H1 (cell line): ENCODE measurements at places on chromosomes 6 and 20. TPM values are rescaled to one million over a fixed set of nuclear protein-coding genes. Genes with fewer than 3 reads are reported as not detected.

DNA sequence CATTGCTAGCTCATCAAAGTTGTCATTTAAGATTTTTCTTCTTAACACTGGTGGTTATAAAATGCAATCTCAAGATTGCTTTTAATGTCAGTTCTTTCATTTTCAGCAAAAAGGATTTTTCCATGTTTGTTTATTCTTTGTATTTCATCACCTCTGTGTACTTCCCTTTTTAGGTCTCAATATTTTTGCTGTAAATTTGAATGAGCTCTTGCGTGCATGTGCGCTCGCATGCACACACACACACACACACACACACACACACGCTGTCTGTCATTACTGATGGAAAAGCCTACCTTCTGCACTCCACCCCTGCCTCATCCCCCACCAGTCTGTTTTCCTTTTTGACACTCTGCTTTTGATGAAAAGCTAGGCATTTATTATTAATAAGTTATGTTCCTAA lies 85.3 kb upstream of the FYN start:
- no peak overlapping the region for H3K27ac ChIP-seq
- no peak overlapping the region for H3K4me3 ChIP-seq
- peaks cover 3% of the 10 kb centered on the region for H3K4me1 ChIP-seq
- no peaks in the 10 kb centered on the region; the same call in 1 of the 2 replicates for H3K27me3 ChIP-seq

- no peaks in the 10 kb centered on the region for H3K4me1 ChIP-seq
- H3K27ac ChIP-seq, result no peak overlapping the region
- H3K27me3 ChIP-seq, result no peaks in the 10 kb centered on the region
- no peak overlapping the region for H3K4me3 ChIP-seq
These were observed 66.3 kb downstream of the TIAM2 start for GRCh38 chr6:155061381-155061780.

GRCh38 chr20:49631856-49632418 lies 64.0 kb upstream of the PTGIS start:
- no peak overlapping the region for H3K4me3 ChIP-seq
- 0 out of 2 replicates have a peak overlapping the region, but pooled peaks have one; percentile 24 for H3K27ac ChIP-seq
- H3K4me1 ChIP-seq, result peaks cover 7% of the 10 kb centered on the region
- H3K27me3 ChIP-seq, result no peaks in the 10 kb centered on the region
- DNase-seq, result no peak

CGA gene
- total RNA-seq, result not detected in 2 replicates

HSPA12B gene
- 4.3 and 4.9 TPM in 2 replicates for total RNA-seq

GRCh38 chr20:32727683-32728082 lies 15.6 kb downstream of the COMMD7 start:
- no peak overlapping the region for H3K4me3 ChIP-seq
- H3K4me1 ChIP-seq, result no peaks in the 10 kb centered on the region; the same call in 1 of the 2 replicates
- H3K27ac ChIP-seq, result no peak overlapping the region; the same call in 1 of the 2 replicates
- no peaks in the 10 kb centered on the region for H3K27me3 ChIP-seq

SCUBE3 gene
- total RNA-seq, result 1.0 TPM in 2 replicates

GRCh38 chr20:23341073-23341472 lies 9.5 kb upstream of the NXT1 start:
- H3K27ac ChIP-seq, result no peak overlapping the region
- H3K4me1 ChIP-seq, result no peaks in the 10 kb centered on the region; the same call in 1 of the 2 replicates
- no peak overlapping the region for H3K4me3 ChIP-seq
- DNase-seq, result no peak

DNA sequence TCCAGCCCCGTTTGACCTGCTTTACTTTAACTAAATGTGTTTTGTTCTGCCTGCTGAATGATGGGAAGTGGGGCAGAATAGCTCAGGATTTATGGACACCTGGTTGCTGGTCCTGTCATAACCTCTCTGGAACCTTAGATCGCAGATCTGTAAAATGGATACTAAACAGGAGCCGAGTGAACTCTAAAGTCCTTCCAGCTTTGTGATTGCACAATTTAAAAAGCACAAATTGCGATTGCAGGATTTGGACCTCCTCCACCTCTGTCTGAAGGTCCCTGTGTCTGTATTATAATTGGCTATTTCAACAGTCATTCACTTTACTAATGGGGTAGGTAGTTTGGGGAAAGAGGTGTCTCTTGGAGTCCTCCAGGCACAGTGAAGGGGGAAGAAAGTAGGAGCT lies 220.4 kb downstream of the LY86 start:
- H3K36me3 ChIP-seq, result no peaks in the 10 kb centered on the region
- H3K4me3 ChIP-seq, result no peak overlapping the region
- H3K27me3 ChIP-seq, result no peaks in the 10 kb centered on the region
- no peak for DNase-seq
- peaks cover 3% of the 10 kb centered on the region for H3K4me1 ChIP-seq

BPIFB1 gene
- not detected in 2 replicates for total RNA-seq

DNA sequence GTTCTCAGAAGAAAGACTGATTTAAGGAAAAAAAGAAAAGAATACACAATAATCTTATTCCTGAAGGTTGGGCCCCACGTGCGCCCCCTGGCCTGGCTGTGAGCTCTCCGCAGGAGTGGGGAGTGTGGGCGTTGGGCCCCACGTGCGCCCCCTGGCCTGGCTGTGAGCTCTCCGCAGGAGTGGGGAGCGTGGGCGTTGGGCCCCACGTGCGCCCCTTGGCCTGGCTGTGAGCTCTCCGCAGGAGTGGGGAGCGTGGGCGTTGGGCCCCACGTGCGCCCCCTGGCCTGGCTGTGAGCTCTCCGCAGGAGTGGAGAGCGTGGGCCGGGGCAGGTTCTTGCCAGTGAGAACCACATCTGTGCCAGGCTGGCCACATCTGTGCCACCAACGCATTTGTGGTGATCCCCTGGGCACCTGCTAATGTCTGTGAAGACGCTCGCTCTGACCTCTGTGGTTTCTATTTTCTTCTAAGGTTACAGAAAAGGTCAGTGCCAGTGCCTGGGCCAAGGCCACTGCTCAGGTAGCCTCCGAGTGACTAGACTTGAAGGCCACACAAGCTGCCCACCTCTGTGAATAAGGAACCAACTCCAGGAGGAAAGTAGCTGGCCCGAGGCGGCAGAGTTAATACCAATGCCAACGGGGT lies 41.0 kb downstream of the WDR27 start:
- H3K36me3 ChIP-seq, result peaks cover 78% of the 10 kb centered on the region
- H3K4me1 ChIP-seq, result no peaks in the 10 kb centered on the region
- DNase-seq, result no peak
- H3K27ac ChIP-seq, result no peak overlapping the region
- no peaks in the 10 kb centered on the region for H3K27me3 ChIP-seq
- H3K4me3 ChIP-seq, result no peak overlapping the region

FBXL4 gene
- 12.3 and 13.8 TPM in 2 replicates for total RNA-seq

TRERF1 gene
- total RNA-seq, result 21.5 and 22.8 TPM in 2 replicates

DNA sequence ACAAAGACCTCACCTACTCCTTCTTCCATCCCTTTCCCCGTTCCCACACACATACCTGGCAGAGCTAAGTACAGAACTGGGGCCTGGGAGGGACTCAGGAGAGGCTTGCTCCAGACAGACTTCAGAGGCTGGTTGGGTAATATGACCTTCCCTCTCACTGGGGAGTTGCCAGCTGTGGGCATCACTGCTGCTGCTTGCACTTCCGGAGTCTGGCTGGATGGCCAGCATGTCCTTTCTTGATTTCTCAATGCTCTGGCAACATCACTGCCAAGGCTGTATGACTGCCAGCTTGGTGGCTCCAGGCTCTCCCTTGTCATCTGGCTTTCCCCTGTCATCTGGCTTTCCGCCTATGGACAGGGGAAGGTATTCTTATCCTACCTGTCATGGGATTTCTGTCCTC lies 47.8 kb downstream of the CDH22 start:
- no peaks in the 10 kb centered on the region for H3K36me3 ChIP-seq
- no peaks in the 10 kb centered on the region for H3K27me3 ChIP-seq
- H3K4me3 ChIP-seq, result no peak overlapping the region
- no peaks in the 10 kb centered on the region for H3K4me1 ChIP-seq
- H3K27ac ChIP-seq, result no peak overlapping the region
- no peak for DNase-seq

GTSF1L gene
- total RNA-seq, result not detected in 2 replicates

DNA sequence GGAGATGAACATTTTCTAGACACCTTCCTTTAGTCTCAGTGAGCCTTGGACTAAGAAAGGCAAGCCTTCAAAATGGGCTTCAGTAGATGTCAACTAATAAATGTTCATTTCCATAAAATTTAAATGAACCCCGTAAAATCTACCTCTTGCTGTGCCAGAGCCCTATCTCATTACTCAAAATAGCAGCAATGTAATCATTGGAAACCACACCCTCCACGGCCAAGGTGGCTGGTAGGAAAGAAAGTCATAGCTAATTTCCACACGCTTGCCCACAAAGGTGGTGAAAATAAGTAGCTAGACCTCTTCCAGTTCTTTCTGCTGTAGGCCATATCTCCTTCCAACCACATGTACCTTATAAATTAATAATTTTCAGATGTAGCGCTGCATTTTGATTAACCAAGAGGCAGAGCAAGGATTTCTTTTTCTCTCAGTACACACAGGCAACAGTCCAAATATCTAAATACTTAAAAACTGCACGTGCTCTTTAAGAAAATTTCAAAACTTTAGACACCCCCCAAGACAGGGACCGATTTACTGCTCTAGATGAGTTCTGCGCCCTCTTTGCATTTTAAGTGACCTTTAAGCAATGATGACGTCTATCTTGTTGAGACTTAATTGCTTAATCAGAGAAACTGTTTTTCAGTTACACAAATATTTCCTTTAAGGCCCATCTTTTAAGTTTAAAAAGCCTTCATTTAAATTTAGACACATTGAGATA lies 290.8 kb downstream of the ZNF217 start:
- H3K4me1 ChIP-seq, result no peaks in the 10 kb centered on the region
- DNase-seq, result no peak
- H3K27me3 ChIP-seq, result no peaks in the 10 kb centered on the region
- H3K4me3 ChIP-seq, result no peak overlapping the region
- H3K27ac ChIP-seq, result no peak overlapping the region

GRCh38 chr6:141878686-141879085 lies 254.0 kb upstream of the GJE1 start:
- no peaks in the 10 kb centered on the region for H3K27me3 ChIP-seq
- H3K4me1 ChIP-seq, result no peaks in the 10 kb centered on the region
- no peak overlapping the region for H3K27ac ChIP-seq
- no peaks in the 10 kb centered on the region for H3K36me3 ChIP-seq

CPXM1 gene
- total RNA-seq, result 28.8 and 31.3 TPM in 2 replicates

- H3K36me3 ChIP-seq, result no peaks in the 10 kb centered on the region
- H3K4me3 ChIP-seq, result no peak overlapping the region
- H3K4me1 ChIP-seq, result no peaks in the 10 kb centered on the region
- H3K27me3 ChIP-seq, result no peaks in the 10 kb centered on the region
These were observed 4.0 kb upstream of the ADGRF5 start for GRCh38 chr6:46925563-46926253.

SLC18B1 gene
- total RNA-seq, result 22.0 and 23.4 TPM in 2 replicates

DNA sequence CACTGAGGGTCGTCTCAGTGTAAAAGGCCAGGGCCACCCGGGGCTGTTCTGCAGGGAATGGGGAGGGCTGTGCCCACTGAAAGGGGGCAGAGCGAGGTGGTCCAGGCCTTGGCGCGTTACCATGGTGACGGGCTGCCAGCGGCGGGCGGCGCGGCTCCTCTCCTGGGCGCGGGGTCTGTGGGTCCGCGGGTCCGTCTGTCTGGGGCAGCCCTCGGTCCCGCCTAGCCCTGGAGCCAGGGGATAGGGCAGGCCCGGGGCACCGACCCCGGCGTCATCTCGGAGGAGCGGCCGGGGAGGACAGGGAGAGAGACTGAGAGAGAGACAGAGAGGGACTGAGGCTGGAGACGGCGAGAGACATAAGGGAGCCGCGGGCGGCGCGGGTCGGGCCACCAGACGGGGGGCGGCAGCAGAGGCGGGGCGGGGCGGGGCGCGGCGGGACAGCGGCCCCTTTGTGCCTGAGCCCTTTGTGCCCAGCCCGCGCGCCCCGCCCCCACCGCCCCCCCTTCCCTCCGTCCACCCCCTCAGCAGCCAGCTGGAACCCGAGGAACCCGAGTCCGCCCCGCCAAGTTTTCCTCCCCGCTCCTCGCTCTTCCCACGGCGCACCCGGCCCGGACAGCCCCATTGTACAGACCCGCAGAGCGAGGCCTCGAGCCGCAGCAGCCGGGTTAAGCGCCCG lies at the start of gene KIAA1755:
Gene KIAA1755, minus strand, starts transcription at position 358 of the 676 bp plus-strand sequence. Its CDS starts 235 bp downstream, at position 123.
- peak within 1 kb of the TSS; percentile 34 for H3K4me3 ChIP-seq
- DNase-seq, result peak; percentile 73
- no peaks in the 10 kb centered on the region for H3K36me3 ChIP-seq
- peaks cover 4% of the 10 kb centered on the region for H3K4me1 ChIP-seq
- peaks cover 18% of the 10 kb centered on the region for H3K27me3 ChIP-seq

FAM162B gene
- 2.9 and 3.2 TPM in 2 replicates for total RNA-seq
